ENCODE measurements at places on chromosomes 3 and 15.

DNA sequence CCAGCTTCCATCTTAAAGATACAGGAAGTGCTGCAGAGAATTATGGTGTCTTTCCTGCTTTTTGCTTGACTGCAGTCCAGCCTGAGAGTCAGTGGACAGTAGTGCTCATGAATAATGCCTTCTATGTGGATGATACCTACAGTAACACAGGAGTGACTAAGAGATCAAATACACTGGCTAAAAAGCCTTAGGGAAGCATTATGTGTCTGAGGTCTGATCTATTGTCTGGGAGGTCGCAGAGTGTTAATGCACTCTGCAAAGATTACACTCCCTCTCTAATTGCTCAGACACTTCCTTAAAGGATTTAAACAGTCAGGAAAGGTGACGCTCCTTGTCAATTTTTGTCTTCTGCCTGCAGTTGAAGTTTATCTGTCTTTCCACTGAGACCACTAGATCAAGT is 183.6 kb downstream of the MCTP2 start:
- DNase-seq, result no peak

GRCh38 chr15:92883876-92884435 is 16.2 kb upstream of the CHD2 start:
- no peak for DNase-seq

DNA sequence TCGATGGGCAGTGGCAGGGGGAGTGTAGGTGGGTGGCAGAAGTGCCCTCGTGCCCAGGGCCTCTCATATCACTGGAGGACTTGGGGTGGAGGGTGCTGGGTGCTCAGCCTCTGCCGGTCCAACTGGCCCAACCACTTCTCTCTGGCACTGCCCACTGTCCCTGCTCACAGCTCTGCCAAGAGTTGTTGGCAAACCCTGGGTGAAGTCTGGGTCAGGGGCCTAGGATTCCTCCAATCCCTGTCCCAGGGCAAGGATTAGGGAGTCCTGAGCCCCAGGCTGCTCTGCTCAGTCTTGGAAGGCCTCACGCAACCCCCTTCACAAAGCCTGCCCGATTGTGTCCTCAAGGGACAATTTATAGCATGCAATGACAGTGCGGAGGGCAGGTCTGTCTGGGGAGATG is 5.2 kb upstream of the PRKCD start:
- no peak for DNase-seq

DNA sequence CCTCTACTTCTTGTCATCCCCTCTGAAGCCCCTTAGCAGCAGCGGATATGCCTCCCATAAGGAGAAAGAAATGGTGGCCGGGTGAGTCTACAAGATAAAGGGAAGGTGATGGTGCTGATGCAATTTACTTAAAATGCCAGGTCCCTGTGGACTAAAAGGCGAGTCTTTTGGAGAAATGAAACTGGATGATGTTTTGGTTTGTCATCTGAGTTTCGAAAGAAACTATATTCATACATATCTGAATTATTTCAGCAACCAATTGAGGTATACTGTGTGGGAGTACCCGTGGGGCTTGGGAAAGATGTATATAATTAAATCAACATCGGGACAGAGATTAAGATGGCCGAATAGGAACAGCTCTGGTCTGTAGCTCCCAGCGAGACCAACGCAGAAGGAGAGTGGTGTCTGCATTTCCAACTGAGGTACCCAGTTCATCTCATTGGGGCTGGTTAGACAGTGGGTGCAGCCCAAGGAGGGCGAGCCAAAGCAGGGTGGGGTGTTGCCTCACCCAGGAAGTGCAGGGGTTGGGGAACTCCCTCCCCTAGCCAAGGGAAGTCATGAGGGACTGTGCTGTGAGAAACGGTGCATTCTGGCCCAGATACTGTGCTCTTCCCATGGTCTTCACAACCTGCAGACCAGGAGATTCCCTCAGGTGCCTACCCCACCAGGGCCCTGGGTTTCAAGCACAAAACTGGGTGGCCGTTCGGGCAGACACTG is 210.6 kb upstream of the CHRM5 start:
- no peak for DNase-seq

DNA sequence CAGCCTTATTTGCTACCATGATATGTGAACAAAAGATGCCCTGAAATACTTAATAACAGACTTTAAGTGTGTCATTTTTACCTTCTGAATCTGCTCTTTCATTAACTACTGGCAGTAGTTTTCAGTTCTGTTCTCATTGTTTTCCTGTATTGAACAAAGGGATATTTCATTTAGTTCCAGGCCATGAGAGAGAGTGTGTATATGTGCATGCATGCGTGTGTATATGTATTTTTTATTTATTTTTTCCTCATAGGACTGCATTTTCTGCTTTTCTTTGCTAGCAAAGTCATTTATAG is 46.8 kb upstream of the CRTC3 start:
- DNase-seq, result no peak

GRCh38 chr15:53520996-53521395 is 238.5 kb downstream of the WDR72 start:
- DNase-seq, result no peak

DNA sequence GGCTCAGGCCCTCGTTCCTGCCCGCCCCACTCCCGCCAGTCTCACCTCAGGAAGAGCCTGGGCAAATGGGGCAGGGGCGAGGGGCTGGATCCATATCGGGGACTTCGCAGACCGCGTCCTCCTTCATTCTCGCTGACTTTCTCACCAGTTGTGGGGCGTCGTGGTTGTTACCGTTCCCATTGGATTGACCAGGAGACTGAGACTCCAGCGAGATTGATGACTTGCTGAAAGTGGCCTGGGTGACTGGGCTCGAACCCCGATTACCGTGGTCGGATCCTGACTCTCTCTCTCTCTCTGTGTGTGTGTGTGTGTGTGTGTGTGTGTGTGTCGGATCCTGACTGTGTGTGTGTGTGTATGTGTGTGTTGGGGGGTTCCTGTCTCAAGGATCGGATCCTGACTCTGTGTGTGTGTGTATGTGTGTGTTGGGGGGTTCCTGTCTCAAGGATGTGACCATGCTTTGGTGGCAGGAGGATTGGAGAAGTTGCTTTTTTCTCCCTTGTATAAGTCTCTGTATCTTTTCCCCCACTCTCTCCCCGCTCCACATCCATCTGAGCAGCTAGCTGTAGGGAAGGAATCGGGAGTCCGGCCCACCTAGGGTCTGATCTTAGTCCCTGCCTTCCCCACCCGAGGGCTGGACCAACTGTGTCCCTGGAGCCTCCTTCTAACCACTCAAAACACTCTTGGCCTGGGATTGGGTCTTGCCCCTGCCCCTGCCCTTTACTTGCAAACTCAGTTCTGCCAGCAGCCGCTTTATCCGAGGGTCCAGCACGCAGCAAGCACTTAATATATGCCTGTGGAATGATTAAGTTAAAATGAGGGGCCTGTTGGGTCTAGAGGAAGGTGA is 603 bp downstream of the PLEKHO2 start:
- DNase-seq, result no peak

GRCh38 chr15:100254285-100254684 is 87.5 kb downstream of the ADAMTS17 start:
- no peak for DNase-seq

DNA sequence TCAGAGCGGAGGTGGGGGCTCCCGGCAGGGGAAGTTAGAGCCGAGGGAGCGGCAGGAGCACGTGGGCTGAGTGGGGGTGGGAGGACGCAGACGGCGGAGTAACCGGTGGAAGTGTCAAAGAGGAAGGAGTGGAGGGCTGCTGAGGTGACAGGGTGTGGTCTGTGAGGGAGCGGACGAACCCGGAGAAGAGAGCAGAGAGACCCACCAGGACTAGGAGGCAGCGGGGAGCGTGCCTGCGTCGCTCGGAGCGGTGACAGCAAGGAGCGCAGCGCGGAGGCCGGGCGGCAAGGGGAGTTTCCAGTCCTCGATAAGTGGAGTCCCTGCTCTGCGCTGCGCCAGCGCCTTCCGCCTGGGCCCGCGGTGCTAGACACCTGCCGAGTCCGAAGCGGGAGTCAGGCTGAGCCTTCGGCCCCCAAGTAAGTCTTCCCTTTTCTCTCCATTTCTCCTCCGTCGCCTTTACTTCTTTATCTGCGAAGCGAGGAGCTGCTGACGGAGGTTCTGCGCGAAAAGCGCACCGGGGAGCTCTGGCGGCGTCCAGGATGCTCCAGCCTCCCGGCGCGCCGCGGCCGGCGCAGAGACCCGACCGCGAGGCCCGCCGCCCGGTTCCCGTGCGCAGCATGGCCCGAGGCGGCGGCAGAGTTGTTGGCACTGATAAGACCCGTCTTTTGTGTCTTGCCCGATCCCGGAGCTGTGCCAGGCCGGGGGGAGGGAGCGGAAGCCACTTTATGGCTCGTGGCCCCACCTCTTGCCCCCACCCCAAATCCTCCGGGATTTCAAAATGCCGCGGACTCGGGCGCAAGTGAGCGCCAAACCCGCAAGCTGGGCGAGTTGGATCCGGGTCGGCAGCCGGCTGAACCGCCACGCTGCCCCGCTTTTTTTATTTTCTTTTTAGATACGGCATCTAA is 533.0 kb upstream of the SEMA6D start:
- DNase-seq, result no peak

DNA sequence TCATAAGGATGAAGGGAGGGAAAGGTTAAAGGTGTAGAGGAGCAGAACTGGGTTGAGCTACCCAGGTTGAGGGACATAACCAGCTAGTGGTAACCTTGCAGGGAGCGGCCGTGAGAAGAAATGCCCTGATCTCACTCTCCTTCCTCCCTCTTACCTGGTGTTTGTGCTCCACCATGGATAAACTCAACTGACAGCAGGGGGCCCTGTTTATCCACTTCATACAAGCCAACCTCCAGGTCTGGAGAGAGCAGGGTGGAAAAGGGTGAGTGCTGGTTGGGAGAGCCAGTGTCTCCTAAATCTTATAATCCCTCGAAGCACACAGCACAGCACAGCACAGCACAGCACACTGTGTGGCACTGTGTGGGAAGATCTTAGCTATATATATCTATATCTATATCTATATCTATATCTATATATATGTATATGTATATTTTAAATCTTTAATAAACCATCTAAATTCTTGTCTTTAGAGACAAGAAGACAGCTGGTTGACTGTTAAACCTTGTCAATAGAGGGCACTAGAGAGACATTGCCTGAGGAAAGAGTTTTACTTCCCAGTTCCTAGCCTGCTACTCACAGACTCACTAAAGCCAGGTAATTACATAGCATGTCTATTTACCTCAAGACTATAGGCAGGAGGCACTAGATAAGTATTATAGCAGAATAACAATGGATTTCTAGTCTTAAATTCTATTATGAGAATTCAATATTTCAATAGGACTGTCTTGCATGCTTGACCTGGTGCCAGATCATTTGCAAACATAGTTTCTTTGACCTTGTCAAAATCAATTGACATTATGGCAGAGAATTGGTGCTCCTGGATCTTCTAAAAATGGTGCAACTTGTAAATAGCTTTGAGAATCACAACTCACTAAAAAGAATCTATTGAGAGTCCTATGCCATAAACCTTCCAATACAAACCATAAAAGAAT is 21.7 kb upstream of the FMN1 start:
- DNase-seq, result peak; percentile 35

DNA sequence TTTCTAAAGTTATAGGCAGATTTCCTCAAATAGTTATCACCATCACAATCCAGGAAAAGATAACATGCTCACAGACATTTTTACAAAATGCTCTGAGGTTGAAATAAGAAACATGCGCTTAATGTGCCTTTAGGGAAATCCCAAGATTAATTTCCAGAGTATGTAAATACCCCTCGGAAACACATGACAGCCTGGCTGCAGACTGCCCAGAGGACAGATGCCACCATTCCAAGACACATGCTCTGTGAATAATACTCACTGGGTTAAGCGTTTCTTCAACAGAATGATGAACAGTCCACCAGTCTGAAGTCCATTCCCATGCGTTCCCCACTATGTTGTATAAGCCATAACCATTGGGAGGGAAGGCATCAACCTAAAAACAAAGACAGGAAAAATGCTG is 56.5 kb downstream of the SUMF1 start:
- no peak for DNase-seq

DNA sequence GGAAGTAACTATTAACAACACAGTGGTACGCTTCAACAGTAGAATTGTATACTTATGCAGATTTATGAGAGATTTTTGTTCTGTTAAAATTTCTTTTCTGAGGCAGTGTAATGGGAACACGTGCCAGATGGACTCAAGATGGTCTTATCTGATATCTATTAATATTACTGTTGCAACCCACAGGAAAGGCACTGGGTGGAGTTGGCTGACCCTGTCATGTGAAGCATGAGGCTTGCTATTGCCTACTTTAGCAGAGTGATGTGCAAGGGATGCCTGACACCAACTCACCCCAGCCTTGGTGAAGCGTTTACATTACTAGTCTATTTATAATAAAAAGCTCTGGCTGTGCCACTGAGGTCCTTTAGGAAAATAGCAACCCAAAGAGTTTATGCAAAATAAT is 19.8 kb upstream of the ARNT2 start:
- DNase-seq, result no peak

DNA sequence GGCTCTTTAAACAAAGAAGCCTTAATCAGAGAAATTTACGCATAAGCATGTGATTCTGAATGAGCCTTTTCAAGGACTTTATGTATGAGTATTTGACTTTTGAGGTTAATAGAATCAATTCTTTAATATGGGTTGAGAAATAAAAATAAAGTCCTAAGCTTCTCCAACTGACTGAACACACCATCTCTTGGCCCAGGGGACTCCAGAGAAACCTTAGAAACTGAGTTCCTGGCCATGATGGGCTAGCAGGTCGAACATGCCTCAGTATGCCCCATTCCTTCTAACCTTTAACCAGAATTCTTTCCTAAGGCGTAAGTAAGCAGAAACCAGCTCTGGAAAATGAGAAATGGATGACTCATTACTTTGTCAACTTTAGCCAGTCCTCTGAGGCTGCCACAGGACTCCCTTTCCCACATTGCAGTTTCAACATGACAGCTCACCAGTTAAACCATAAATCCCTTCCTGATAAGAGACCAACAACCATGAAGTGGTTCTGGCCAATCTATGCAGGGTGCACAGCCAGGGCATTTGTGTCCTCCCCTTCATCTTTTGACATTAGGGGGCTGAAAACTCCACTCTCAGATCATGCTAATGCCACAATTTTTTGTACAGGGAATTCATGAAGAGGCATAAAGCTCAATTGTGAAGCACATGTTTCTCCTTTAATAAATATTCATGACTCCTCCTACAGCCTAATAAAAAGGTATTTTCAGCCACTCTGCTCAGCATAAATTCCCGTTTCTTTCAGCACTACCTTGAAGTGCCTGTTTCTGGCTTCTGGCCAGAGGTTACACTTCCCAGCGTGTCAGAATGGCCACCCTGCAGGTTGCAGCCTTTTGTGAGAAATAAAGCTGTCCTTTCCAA is 33.3 kb downstream of the TM4SF18 start:
- DNase-seq, result peak; percentile 81

GRCh38 chr15:50143255-50143860 is 24.3 kb upstream of the ATP8B4 start:
- DNase-seq, result no peak

- no peak for DNase-seq
Observed at GRCh38 chr3:129211345-129211744, 27.6 kb upstream of the CNBP start.
